ENCODE measurements at places on chromosomes 6 and 20.

DNA sequence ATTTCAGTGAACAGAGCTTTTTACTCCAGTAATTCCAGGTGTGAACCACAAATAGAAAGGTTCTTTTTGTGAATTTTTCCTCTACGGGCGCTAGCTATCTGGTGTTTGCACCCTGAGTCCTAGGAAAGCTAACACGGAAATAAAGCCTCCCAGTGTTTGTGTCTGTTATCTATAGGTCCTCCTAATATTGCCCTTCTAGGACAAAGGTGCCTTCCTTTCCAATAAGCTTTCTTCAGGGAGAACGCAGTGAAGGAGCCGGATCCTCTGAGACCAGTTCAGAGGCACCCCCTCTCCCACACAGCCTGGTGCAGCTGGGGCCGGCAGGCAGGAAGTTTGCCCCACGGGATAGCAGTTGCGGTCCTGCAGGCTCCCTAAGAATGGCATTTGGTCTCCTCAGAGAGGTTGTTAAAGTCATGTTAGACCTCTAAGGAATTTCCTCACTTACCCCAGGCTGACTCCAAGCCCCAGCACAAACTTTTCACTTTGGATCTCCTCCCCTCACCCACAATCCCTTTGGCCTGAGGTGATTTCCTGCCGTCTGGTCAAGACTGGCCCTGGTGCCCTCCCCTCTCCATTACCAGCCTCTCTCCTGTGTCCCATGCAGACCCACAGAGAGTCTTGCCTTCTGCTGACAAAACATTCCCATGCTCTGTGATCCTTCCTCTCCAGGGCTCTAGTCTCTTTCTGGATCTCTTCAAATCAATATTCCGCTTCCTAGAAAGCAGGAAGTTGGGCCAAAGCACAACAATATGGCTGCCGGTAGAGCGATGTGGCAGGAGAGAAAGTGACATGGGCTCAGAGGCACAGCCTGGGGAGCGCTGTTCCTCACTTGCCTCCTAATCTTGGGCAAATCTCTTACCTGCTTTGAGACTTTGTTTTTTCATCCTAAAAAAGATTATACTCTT, 126.0 kb downstream of the MOXD1 start:
- no peak for DNase-seq

GRCh38 chr6:34005901-34006531, 139.9 kb downstream of the GRM4 start:
- no peak for DNase-seq

DNA sequence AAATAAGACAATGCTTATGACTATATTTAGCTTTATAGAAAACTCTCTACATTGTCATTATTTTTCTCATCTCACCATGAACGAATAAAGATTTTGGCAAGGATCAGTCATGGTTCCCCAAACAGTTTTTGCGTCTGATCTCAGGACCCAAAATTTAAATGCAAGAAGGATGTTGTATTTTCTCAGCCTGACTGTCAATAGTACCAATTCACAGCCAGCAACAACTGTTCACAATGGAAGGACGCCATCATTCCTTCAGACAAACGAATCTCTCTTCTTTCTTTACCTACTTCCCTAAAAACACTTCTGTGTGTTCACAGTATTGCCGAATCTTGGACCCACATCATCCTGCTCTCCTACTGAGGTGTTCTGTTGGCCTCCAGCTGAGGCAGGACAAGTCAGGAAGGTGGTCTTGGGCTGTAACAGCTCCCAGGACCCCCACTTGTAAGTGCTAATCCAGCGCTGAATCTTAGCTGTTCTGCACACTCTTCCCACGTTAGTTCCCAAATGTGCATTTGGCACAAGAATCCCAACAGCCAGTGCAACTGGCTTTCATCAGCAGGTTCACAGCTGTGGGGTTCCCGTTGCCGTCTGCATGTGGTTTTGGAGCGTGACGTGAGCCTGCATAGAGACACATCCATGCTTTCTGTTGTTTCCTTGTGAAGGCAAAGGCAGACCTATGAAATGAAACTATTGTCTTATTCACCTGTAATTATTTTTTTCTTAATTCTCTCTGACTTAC, 600.0 kb downstream of the QKI start:
- DNase-seq = no peak

DNA sequence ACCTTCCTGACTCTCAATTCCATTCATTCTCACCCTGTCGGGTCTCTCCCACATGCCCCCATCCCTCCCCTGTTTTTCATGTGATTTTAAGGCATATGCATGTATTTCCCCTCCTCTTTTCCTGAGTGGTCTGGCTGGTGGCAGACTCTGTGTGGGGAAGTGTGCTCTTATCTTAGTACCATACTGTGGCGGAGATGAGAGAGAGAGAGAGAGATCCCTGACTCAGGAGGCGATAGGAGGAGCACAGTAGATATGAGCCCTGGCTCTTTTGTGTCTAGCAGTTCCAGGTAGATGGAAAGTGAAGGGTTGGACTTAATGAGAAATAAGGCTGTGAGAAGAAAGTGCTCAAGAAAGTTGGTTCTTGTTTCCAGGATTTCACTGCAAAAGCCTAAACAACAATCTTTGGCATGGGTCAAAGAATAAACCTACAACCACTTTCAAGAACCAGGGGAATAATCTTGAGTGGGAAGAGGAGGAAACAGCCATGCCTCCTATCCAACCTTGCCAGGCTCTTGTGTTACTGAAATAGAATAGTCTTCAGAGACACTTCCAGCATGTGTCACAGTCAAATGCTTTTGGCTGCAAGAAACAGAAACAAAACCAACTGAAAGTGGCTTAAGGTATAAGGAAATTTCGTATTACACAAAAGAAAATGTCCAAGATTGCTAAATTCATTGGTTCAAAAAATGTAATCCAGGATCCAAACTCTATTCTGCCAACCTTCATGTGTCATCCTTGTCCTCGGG, 123.8 kb upstream of the MYLIP start:
- no peak for DNase-seq

DNA sequence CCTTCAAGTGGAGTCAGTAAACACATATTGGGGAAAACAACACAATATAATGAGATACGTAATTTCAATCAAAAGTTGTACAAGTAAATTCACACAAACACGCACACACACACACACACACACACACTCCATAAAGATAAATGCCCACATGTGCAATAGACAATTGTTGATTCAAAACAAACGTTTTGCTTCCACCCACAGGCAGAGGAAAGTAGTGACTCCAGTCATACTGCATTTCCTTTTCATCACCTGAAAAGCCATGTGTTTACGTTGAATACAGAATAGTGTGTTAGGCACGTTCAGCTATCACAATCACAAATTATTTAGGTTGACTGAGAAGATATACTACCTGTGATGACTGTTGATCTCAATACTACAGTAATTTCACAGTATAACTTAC, 443.8 kb upstream of the MANEA start:
- DNase-seq = no peak

- DNase-seq = no peak
Observed at GRCh38 chr6:90204327-90205056, 92.2 kb downstream of the BACH2 start.

DNA sequence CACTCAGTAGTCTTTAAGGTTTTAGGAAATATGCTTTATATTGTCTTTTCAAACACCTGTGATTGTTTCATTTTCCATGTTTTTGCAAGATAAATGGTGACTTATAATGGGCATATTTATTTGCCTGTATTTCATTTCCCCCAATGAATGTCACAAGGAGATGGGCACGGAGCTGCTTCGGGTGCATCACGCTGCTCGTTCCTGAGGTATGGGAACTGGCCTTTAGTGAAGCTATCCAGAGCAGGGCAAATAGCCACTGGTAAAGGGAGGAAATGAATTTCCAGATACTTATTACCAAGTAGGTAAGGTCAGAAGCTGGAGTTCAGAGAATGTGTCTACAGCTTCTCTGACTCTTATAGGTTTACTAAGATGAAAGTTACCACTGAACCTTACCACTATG, 3.7 kb downstream of the POU3F2 start:
- DNase-seq = no peak

DNA sequence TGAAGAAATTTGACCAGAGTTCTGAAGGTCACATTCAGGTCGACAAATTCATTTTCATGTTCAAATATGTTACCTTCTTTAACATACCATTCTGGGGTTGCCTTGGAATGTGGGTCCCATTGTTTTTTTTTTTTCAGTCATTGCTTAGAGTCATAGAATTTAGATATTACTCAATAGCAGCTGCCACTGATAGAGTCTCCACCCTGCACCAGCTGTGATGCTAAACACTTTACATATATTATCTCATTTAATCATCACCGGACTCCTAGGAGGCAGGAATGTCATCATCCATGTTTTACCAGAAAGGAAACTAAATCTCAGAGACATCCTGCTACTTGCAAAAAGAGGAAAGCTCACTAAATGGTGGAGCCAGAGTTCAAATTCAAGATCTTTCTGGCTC, 204.7 kb downstream of the ESR1 start:
- no peak for DNase-seq

- no peak for DNase-seq
Observed at GRCh38 chr6:143183666-143184065, 123.0 kb downstream of the AIG1 start.

DNA sequence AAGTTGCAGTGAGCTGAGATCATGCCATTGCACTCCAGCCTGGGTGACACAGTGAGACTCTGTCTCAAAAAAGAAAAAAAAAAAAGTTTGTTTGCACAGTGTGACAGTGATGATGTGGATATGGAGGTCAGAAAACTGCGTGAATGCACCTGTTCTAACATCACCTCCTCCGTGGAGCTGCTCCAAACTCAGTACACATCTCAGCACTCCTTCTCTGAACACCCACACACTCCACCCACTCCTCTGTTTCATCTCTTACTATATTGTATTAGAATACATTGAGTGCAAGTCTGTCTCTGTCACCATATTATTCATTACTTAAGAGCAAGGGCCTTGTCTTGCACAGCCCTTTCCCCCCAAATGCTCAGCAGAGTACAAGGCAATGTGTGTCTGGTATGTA, 51.5 kb upstream of the ENPP4 start:
- no peak for DNase-seq

Measured in AG08395 (cell line).